ENCODE measurements at places on chromosomes 2 and 18.

GRCh38 chr18:12891561-12891960 is 7.5 kb upstream of the PTPN2 start:
- no peak for DNase-seq

DNA sequence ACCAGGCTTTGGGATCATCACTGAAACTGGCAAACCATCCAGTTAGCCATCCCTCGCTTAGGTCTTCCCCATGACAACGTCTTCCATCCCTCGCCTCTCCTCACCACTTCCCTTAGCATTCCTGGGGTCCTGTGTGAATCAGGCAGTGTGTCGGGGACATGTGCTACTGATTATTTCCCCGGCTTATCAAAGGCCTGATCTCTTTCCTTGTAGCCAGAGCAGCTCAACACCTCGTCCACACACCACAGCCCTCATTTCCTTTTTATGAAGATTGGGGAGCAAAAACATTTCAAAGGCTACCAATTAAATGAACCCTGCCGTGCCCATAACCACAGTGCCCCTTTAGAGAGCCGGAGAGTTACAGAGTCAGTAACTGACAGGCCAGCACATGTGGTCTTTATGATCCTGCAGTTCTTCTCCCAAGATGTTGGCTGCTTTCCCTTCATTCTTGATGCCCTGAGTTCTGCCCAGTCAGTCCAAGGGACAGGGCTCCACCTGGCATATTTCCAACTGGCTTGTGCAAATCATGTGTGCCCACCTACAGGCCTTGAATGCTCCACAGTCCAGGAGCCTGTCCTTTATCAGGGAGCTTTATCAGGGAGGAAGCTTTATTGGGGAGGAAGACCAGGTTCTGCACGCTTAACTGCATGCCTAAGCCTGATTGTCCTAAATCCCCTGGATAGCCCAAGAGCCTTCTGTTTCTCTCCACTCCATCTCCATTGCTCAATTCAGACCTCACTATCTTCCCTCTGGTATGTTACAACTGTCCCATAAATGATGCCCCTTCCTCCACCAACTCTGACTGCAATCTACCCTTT is 343.1 kb downstream of the CYRIA start:
- DNase-seq = no peak

- no peak for DNase-seq
These were observed 111.6 kb upstream of the LMAN1 start for GRCh38 chr18:59470561-59471121.

DNA sequence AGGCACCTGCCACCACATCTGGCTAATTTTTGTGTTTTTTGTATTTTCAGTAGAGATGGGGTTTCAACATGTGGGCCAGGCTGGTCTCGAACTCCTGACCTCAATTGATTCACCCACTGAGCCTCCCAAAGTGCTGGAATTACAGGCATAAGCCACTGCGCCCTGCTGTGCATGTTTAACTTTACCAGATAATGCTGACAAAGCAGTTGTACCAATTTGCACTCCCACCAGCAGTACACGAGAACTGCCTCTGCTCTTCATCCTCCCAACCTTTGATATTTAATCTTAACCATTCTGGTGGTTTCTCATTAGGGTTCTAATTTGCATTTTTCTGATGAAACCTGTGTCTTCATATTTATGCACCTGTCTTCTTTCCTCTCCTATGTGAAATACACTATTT is 12.0 kb upstream of the DYM start:
- DNase-seq = no peak

GRCh38 chr18:12027046-12027445 is 45.7 kb downstream of the IMPA2 start:
- no peak for DNase-seq

- no peak for DNase-seq
These were observed 9.6 kb downstream of the CFAP221 start for GRCh38 chr2:119553687-119554344.

- no peak for DNase-seq
These were observed 1272.2 kb upstream of the ACVR2A start for GRCh38 chr2:146572598-146572997.

DNA sequence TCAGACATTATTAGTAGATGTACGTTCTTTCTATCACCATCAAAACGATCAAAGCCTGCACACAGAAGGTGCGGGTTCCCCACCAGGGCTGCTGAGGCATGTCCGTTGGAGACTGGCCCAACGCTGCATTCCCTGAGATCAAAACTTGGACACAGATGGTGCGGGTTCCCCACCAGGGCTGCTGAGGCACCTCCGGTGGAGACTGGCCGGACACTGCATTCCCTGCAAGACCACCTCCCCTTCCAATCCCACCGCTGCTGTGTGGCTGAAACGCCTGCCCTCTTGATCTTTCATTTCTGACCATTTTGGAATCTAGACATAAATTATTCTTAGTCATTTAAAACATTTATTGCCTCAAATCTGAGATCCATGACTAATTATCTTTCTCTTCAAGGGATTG is 254.2 kb upstream of the SALL3 start:
- DNase-seq = no peak

GRCh38 chr2:2318949-2319348 is 12.1 kb downstream of the MYT1L start:
- no peak for DNase-seq

DNA sequence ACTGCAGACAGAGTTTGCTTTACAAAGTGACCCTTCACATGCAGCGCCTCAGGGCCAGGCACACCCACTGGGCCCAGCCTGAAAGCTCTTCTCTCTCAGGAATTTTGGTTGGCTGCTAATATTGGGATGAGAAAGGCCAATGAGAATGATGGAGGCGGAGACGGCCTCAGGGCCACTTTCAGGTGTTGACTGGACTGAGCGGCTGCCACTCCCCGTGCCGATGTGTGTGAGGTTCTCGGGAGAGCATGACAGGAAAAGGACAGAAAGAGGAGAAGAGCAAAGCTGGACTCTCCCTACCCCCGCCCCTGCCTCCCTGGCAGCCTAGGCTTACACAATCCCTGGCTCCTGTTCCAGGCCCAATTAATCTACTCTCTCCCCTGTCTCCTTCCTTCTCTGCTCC is 155.7 kb downstream of the CELF4 start:
- DNase-seq = peak; percentile 47

DNA sequence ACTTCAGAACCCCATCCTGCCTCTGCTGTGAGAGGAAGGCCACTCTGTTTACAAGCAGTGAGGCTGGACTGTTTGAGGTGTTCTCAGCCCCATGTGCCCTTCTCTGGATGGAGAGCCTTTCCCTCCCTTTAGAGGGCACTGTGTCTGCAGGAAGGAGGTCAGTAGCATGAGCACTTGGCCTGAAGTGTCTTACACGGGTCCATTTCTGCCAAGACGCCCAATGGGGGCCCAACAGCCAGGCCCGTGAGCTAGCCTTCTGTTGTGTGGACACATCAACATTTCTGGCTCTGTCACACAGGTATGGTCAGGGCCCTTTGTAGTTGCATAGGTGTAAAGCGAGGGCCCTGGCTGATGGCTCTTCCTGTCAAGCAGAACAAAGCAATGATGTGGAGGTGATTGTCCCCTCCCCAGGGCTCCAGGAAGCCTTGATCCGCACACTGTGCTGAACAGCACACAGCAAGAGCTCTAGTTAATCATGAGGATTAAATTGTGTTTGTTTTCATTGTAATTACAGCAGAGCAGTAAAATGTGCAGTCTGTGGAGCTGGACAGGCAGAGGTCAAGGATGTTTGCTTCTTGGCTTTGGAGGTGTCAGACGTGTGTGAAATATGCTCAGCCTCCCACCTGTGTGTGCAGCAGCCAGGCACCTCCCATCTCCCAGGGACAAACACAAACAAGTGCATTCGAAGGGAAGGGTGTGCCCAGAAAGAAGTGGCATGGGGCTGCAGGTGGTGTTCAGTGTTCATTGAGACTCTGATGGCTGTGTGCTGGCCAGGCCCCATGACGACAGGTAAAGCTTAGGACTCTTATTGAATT is 132.1 kb downstream of the SH3RF3 start:
- DNase-seq = peak; percentile 26

DNA sequence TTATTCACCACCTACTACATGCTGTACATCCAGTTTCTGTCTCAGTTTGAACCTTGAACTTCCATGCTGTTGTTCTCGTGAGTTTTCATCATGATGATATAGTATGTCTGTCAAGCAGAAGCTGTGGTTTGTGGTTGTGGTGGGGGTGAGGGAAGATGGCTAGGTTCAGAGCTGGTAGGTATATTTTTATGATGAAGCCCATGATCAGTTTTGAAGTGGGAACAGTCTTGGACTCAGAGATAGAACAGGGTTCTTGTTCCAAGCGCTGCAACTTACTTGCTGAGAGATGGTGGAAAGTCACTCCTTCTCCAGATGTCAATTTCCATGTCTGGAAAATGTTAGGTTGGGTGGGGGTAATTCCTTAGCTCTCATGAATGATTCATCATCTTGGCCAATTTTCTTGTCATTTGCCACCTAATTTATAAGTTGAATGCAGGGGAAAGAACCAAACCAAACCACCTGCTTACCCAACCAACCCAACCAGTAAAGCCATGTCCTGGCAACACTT is 21.6 kb downstream of the PMAIP1 start:
- DNase-seq = no peak

- no peak for DNase-seq
These were observed 288.6 kb downstream of the SETBP1 start for GRCh38 chr18:44969214-44969795.

DNA sequence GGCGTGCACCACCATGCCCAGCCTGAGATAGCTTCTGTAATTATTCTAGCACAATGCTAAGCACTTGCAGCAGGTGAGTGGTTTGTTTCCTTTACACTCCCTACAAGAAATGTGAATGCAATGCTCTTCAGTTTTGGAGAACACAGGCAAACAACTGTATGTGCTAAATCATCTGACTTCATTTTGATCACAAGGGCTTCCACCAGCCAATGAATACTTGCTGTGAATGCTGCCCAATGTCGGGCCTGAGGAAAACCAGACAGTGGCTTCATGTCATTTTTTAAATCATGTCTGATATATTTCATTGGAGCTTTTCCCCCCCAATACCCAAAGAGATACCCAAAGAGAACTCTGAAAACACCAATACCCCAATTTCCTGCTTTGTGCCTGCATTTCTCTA is 155.6 kb upstream of the XPO1 start:
- DNase-seq = no peak

DNA sequence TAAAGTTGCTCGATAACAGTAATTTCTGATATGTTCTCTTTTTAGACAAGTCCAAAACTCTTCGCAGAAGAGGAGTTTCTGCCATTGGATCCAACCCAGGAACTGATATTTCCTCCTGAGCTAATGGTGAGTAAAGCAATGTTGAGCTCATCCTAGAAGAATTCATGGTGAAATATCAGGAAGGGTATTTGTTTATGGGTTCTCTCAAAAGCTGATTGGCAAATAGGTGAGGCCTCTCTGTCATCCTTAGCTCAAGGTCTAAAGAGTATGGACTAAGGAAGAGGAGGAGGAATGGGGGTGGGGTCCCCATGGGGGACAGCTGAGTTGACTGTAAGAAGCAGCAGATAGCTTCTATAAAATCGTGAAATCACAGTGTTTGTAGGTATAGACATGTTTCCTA is 18.2 kb downstream of the AOX1 start:
- no peak for DNase-seq
